Activated naive CD4-positive, alpha-beta T cell treated with Interleukin-2 at 50 U/mL for 16 hours (primary cell): ENCODE measurements at places on chromosomes 16 and 17.

- no peak for DNase-seq
These were observed 31.0 kb downstream of the CPNE2 start for GRCh38 chr16:57123216-57123973.

DNA sequence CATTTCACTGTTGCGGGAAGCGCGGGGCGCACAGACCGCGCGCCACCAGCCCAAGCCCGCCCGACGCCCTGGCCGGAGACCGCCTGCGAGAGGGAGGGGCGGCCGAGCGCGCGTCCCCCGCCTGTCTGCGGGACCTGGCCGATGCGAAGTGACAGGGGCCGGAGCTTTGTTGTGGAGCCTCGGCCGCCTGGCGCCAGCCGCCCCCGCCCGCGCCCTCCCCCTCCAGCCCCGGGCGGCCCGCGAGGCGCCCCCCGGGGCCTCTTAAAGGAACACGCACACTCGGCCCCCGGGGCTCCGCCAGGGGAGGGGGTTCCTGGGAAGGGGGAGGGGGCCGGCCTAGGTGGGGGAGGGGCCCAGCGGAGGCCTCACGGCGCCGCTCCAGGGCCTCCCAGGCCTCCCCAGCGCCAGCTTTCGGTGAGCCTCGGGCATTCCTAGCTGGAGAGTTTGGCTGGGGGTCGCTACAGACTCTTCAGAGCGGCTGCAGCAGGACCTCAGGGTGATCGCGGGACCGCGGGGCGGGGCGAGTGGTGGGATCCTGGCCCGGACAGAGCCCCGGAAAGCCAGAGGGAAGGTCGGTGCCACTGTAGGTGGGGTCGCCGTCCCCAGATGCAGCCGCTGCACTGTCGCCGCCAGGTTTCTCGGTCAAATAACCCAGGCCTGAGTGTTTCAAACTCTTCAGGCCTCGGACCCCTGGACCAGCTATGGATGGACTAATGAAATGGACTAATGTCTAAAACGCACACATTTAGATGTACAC, 2.4 kb upstream of the TBX2 start:
- DNase-seq: no peak

DNA sequence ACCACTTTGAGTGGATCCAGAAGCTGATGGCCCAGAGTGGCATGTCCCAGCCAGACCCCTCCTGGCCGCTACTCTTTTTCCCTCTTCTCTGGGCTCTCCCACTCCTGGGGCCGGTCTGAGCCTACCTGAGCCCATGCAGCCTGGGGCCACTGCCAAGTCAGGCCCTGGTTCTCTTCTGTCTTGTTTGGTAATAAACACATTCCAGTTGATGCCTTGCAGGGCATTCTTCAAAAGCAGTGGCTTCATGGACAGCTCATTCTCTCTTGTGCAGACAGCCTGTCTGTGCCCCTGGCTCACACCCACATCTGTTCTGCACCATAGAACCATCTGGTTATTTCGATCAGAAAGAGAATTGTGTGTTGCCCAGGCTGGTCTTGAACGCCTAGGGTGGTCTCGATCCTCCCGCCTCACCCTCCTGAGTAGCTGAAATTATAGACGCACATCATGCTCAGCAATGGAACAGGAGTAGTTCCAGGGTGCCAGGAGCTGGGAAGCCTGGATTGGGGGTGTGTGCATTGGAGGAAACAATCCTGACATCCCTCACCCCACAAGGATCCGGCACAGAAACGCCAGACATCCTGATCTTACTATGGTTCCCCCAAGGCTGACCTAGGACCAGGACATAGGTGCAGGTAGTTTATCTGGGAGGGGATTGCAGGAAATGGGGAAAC, 4.6 kb downstream of the PRSS21 start:
- no peak for DNase-seq

GRCh38 chr17:8803531-8804420, 4.6 kb upstream of the MFSD6L start:
- DNase-seq: no peak

DNA sequence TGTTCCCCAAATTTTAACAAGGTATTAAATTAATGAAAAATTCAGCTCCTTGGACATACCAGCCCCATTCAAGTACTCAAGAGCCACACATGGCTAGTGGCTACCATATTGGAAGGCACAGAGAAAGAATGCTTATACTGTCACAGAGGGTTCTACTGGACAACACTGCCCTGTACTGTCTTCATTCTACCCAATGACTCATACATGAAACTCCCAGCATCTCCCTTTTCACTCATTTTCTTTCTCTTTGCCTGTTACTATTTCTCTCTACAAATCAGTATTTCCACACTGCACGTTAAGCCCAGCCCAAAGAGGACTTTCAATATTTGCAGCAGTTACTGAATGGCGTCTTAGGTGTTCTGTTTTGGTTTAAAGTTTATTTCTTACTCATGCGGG, 72.1 kb upstream of the RCVRN start:
- DNase-seq: no peak

DNA sequence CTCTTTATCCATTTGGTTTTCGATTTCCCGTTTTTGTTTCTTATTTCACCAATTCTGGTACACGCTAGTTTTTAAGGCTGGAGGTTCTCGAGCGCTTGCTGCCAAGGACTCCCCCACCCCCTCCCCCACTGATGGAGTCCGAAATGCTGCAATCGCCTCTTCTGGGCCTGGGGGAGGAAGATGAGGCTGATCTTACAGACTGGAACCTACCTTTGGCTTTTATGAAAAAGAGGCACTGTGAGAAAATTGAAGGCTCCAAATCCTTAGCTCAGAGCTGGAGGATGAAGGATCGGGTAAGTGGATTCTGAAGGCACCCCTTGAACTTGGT, 825 bp downstream of the RPTOR start:
- no peak for DNase-seq

- no peak for DNase-seq
These were observed 15.4 kb upstream of the HELZ start for GRCh38 chr17:67260170-67260987.

GRCh38 chr16:89958068-89958467, 9.5 kb downstream of the DEF8 start:
- no peak for DNase-seq

- no peak for DNase-seq
These were observed 536 bp upstream of the PLD2 start for GRCh38 chr17:4806456-4806776.

DNA sequence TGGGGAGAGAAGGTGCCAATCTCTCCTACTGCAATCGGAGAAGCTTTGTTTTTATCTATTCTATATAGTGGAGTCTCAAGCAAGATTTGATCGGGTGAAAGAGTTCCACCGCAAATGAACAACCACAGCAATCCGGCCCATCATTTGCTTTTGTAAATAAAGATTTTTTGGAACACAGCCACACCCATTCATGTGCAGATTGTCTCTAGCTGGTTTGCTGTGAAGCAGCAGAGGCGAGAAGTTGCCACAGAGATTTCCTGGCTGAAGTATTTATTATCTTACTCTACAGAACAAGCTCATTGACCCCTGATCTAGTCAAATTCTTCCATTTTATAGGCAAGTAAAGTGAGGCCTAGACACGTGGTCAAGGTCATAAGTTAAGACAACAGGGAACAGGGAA, 195.5 kb upstream of the TNRC6C start:
- DNase-seq: no peak

DNA sequence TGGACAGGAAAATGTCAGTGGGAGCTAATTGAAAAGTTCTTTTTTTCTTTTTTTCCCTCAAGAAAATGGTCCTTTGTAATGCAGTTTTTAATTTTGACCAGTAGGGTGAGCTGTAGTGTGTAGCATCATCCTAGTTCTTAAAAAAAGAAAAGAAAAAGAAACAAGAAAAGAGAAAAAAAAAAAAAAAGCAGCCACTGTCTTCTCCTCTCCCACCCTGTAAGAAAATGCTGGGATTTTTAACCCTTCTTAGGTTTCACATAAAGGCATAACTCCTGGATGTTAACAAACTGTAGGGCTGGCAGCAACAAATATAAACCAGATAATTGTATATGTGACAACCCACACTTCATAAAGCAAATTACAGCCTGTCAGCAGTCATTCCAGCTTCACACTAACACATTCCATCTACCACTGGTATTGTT, 78.1 kb downstream of the SKAP1 start:
- DNase-seq: no peak

DNA sequence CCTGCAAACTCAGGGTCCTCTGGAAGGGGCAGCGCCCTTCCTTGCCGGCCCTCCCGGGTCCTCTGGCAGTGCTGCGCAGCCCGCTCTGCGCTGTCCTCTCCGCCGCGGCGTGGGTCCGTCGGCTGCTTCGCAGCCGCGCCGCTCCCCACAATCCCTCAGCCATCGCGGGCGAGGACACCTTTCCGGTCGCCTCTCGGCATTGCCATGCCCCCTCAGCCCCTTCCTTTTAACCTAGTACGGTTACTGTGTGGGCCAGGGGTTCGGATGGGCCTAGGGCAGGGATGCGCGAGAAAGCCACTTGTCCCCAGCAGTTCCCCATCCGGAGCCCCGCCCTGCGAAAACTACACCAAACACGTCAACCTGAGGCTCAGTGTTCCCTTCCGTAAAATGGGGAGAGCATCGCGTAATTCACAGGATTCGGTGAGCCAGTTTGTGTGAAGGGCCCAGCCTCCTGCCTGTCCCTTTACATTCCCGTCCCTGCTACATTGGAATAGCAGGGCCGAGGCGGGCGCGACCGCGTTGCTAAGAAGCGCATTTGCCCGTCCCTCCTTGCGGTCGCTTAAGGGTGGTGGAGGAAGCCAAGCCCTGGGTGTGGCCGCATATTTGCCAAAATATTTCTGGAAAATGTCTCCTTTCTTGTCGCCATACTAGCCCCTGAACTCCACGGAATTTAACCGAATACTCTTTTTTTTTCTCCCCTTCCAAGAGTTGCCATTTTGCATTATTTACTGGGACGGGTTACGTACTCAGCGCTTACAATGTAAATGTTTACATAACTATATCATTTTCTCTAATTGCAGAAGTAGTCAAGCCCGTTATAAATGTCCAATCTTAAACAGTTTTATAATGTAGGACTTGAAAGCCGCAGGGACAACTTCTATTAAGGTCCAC, 13.2 kb downstream of the COPZ2 start:
- peak; percentile 59 for DNase-seq

GRCh38 chr17:65515959-65516948, 45.2 kb downstream of the AXIN2 start:
- DNase-seq: no peak

- DNase-seq: no peak
These were observed at the start of gene CCDC182 for GRCh38 chr17:57745242-57745641. TSS of gene CCDC182 (minus strand) at chr17:57745299. CDS start at chr17:57745272, 27 bp downstream.

DNA sequence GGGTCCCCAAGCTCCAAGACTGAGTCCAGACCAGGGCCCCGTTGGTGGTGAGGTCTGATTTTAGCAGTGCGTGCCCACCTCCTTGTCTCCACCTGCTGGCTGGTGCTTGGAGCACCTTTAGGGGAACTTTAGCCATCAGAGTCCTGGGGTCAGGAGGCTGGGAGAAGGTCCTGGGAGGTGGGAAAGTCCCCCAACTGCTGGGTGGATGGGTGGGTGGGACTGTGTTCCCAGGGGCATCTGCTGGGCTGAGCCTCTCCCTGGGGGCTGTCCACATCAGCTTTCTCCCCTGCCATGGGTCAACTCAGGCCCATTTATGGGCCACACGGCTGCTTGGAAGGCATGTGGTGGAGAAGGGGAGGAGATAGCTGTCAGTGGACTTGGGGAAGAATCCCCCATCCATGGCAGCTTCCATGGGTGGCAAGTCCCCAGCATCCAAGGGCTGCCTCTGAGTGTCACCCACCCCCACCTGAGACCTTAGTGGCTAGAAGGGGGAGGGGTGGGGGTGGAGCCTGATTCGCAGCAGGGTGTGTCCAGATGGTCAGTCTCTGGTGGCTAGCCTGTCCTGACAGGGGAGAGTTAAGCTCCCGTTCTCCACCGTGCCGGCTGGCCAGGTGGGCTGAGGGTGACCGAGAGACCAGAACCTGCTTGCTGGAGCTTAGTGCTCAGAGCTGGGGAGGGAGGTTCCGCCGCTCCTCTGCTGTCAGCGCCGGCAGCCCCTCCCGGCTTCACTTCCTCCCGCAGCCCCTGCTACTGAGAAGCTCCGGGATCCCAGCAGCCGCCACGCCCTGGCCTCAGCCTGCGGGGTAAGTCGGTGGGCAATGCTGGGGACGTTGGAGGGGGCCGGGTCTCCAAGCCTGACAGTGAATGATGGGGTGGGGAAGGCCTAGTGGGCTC, at the start of gene TRPV2:
Gene TRPV2 (plus strand): TSS at position 541 of the 894 bp plus-strand sequence. CDS start 2,098 bp downstream, outside the sequence.
- DNase-seq: peak; percentile 54

DNA sequence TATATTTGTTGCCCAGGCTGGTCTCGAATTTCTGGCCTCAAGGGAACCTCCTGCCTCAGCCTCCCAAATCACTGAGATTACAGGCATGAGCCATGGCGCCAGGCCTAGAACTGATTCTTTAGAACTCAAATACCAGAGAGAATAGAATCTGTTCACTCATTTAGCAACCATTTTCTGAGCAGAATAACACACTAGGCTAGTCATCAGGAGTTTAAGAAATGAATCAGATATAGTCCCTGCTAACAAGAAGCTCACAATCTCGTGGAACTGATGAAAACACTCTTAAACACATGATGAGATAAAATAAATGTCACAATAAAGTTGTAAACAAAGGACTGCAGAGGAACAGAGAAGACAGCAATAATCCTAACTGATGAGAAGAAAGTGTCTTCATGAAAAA, 55.8 kb upstream of the ADCY9 start:
- DNase-seq: no peak

DNA sequence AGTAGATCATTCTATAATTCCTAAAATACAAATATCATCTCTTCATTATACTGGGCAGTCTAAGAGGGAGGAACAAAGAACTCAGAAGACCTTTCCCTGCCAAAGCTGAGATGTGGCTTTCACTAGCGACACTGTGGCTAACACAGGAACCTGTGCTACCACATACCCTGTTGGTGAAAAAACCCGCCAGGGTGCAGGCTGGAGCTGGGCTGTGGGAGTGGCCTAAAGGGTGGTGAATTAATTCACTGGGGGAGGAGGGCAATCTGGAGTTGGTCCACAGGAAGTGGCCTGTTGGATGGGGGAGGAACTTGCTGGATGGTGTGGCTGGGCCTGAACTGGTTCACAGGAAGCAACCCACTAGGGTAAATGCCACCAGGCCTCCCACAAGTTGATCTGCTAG, 7.4 kb downstream of the ZNF594 start:
- DNase-seq: no peak

DNA sequence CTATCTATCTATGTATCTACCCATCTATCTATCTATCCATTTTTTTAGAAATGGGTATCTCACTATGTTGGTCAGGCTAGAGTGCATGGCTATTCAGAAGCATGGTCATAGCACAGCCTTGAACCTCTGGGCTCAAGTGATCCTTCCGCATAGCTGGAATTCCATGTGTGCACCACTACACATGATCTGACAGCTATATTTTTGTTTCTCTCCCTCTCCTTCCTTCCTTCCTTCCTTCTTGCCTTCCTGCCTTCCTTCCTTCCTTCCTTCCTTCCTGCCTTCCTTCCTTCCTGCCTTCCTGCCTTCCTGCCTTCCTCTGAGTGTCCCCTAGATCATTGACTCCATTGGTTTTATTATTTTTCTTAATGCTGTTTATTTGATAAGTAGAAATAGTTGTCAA, 108.1 kb downstream of the HS3ST4 start:
- no peak for DNase-seq

- no peak for DNase-seq
These were observed 12.4 kb downstream of the NUP93 start for GRCh38 chr16:56742030-56742984.
